ENCODE measurements at places on chromosomes 5 and 9.

DNA sequence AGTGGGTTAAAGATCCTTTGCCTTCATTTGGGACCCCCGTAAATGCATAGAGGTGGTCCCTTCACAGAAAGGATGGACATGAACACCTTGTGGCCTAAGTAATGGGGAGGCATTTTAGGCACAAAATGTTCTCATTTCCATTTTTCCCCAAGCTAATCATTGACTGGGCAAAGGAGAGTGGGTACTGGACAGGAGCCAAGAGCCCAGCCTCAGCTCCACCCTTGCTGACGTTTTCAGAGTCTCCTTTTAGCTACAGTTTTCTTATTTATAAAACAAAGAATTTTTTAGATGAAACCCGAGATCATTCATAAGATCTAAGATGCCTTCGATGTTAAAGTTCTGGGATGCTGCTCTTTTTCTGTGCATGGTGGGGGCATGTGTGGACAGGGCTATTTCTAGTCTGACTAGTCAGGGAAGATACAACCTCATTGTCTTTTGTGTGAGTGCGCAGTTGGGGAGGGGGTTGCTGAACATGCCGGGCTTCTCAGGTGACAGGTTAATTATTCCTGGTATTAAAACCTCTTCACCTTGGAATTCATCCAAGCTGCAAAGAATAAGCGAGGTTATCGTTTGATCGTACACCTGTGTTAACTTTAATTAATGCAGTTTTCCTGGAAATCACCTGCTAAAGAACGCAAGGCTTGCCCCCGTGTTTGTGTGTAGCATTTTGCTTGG, 48.4 kb downstream of the ADAMTS16 start:
- no peak for DNase-seq

- DNase-seq = no peak
Observed at GRCh38 chr5:150146862-150147601, 8.6 kb downstream of the PDGFRB start.

DNA sequence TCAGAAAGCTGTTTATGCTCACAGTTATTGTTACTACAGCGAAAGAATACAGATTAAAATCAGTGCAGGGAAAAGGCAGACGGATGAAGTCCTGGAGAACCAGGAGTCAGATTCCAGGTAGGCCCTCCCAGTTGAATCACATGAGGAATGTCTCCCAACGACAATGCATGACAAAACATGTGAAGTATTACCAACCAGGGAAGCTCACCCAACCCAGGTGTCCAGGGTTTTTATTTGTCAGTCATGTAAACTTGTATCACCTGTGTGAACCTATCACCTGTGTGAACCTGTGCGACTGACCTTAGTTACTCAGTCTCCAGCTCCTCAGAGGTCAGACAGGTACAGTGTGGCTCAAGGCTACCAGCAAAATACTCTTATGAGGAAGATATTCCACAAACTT, 63.9 kb downstream of the KIAA1958 start:
- no peak for DNase-seq

GRCh38 chr5:80503641-80504040, 15.7 kb downstream of the FAM151B start:
- no peak for DNase-seq

DNA sequence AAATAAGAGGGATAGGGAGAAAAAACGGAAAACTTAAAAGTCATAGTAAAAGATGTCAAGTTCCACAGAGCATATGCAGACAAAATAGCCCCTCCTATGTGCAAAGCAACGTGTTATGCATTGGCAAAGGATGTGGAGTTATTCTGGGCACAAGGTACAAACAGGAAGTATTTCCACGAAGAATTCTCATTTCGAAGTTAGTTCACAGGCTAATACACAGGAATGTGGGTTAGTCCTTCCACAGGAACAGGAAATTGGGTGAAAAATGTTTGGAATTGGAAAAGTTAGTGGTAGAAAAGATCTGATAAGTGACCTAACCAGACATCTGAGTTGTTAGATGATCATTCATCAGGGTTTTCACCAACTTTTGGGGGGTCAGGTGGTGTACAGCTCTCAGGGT, 326.6 kb downstream of the EBF1 start:
- no peak for DNase-seq

- no peak for DNase-seq
Observed at GRCh38 chr5:75601996-75602395, 9.3 kb upstream of the ANKDD1B start.

- no peak for DNase-seq
Observed at GRCh38 chr5:89457411-89458331, 574.7 kb upstream of the MEF2C start.

- no peak for DNase-seq
Observed at GRCh38 chr9:131943351-131943841, 136.3 kb downstream of the MED27 start.

- DNase-seq = no peak
Observed at GRCh38 chr9:86586144-86586494, 231.9 kb upstream of the TUT7 start.

DNA sequence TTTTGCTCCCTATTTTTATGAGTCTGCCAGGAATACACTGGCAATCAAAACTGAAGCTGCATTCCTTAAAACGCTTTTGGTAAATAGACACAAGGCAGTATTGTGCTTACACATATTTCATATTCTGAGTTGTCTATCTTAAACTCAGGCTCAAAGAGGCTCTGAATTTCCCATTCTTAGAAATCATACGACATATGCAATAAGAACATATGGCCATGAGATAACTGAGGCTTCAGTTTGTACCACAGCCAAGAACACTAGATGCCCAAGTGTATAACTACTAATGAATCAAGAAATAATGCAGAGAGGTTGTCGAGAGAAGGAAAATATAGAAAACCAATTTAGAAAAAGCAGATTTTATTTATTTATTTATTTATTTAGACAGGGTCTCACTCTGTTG, 357.4 kb downstream of the NDUFS4 start:
- DNase-seq = no peak

GRCh38 chr9:105972466-105973204, 278.3 kb downstream of the TMEM38B start:
- no peak for DNase-seq

Measured in stimulated activated CD8-positive, alpha-beta memory T cell treated with anti-CD3 and anti-CD28 coated beads, Interleukin-12 subunit alpha, Interleukin-12 subunit beta, amount 100 ng/mL, for 4 hours (primary cell).